Smooth muscle cell of the umbilical artery (primary cell): ENCODE measurements at places on chromosomes 2 and 18. TPM values are rescaled to one million over a fixed set of nuclear protein-coding genes. Genes with fewer than 3 reads are reported as not detected.

The AMMECR1L gene
- 19.3 and 26.2 TPM in 2 replicates for total RNA-seq

The MGAT4A gene
- total RNA-seq: under 0.01 and 1.3 TPM in 2 replicates

The GALR1 gene
- total RNA-seq: not detected in 2 replicates

The GDF7 gene
- total RNA-seq: under 0.01 and 0.05 TPM in 2 replicates

The DCDC2C gene
- not detected in 2 replicates for total RNA-seq

The ST8SIA3 gene
- not detected in 2 replicates for total RNA-seq

The THSD7B gene
- total RNA-seq: not detected in 2 replicates

The SPP2 gene
- total RNA-seq: not detected in 2 replicates

The CRYGD gene
- not detected in 2 replicates for total RNA-seq
